SJSA1 (cell line): ENCODE measurements at places on chromosomes 6 and 20.

DNA sequence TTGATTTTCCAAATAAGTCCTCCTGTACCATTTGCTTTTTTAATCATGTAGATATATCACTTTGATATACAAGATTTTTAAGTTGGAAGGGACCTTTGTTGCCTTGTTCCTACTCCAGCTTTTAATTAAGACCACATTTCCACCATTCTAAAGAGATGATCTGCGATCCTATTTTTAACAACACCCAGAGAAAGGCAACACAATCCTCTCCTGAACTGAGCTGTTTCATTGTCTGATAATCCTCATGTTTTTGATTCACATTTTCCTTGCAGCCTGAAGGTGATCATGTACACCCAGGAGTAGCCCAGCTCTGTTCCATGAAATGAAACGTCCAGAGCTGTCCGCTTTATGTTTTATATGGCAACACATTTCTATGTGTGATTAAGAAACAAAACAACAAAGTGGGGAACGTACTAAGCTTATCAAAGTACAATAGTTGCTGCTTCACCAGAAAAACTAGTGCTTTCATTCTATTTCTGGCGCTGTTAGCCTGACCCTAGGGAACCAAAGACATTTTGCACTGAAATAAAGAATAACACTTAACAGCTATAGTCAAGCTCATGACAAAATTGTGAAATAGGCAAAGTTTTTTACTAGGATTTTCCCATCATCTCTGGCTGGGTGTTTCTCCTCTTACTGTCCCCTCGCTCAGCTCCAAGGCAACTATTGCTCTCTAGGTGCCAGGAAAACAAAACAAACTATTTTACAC is 22.6 kb upstream of the TRAF3IP2 start:
- no peak for DNase-seq

DNA sequence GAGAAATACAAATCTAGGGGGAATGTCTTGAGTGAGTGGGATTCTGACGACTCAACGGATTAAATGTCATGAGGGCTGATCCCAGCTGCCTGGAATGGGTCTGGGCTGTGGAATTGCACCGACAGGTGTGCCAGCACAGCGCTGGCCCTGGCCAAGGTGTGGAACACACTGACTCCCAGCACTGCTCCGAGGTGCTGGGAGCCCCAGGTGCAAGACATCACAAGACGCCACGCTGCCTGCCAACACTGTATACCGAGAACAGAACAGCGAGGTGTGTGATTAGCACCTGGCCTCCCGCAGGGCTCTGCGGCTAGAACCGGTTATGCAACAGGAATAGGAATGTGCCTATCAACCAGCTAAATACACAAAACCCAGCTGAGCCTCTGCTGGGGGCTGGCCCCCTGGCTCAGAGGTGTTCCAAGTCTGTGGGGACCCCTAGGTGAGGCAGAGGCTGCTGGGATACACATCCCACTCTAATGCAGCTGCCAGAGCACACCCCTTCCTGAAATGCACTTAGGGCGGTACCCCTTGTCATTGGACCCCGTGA is 24.8 kb upstream of the APMAP start:
- DNase-seq: no peak

- no peak for DNase-seq
Measured at GRCh38 chr6:49744259-49744658, at the start of gene CRISP3. Gene CRISP3, minus strand, starts transcription at chr6:49744388. Its CDS starts 21 bp downstream, at chr6:49744367.

DNA sequence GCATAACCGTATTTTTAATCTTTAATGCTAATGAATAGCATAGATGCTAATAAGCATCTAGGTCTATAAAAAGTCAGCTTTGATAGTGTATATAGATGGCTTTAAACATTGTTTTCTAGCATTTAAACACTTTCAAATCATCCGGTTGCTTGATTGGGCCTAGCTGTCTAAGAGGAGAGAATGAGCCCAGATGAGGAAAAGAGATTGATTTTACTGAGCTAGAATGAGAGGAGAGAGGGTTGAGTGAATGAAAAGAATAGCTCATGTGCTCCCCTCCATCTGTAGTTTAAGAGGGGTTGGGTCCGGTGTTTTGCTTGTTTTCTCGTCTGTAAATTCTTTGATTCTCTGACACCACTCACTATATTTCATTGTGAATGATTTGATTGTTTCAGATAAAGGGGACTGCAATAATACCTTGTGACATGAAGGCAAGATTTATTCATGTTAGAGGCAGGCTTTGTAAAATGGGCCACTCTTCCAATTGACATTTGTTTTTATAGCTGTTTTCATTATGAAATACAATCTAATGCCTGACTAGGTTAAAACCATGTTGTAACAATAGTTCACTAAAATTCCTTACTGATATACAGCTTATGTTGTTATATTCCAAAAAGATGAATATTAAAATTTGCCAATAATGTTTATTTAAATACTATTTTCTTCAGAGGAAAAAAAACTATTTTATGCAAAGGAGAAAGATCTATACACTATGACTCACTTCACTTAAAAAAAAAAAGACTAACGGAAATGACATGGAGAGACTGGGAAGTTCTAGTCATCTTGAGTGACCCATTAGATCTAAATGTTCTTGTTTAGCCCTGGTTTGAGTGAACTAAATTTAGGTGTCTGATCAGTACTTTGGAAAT is 3.2 kb downstream of the PTPN1 start:
- DNase-seq: no peak

GRCh38 chr6:100472674-100473073 is 8.0 kb upstream of the SIM1 start:
- DNase-seq: peak; percentile 62

DNA sequence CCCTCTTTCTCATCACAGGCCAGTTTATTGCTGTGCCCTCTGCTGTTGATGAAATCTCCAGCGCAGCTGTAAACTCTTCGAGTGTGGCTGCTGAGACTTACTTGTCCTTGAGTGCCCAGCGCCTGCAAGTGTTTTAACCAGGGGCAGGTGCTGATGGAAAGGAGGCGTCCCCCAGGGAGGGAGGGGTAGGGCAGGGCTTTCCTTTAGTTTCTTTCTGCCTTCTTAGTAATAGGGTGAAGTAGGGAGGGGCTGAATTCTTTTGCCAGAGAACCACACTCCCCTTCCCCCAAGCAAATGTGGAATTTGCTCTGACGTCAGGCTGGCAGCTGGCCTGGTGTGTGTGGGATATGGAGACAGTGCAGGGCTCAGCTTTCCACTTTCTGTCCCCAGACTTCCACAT is 61.2 kb downstream of the IGF2R start:
- DNase-seq: peak; percentile 88

- DNase-seq: no peak
Measured at GRCh38 chr6:92196325-92196724, 1223.0 kb downstream of the EPHA7 start.

DNA sequence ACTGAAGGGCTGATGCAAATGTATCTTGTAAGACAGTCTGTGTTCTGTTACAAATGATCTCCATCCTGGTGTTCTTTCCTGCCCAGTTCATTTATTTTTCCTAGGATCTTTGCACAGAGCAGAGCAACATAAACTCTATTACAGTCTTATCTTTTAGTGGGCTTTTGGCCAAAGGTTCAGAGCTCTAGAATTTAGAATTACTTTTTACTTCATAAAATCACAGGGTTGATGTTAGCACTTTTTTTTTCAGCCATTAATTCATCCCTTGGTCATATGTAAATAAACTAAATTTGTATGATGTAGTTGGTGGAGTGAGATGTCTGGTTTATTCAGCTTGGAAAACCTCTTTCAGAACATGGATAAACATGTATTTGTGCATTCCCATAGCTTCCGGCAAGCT is 181.9 kb downstream of the ZFAND3 start:
- no peak for DNase-seq

GRCh38 chr6:35092362-35093117 is 48.6 kb downstream of the TCP11 start:
- DNase-seq: peak; percentile 88

DNA sequence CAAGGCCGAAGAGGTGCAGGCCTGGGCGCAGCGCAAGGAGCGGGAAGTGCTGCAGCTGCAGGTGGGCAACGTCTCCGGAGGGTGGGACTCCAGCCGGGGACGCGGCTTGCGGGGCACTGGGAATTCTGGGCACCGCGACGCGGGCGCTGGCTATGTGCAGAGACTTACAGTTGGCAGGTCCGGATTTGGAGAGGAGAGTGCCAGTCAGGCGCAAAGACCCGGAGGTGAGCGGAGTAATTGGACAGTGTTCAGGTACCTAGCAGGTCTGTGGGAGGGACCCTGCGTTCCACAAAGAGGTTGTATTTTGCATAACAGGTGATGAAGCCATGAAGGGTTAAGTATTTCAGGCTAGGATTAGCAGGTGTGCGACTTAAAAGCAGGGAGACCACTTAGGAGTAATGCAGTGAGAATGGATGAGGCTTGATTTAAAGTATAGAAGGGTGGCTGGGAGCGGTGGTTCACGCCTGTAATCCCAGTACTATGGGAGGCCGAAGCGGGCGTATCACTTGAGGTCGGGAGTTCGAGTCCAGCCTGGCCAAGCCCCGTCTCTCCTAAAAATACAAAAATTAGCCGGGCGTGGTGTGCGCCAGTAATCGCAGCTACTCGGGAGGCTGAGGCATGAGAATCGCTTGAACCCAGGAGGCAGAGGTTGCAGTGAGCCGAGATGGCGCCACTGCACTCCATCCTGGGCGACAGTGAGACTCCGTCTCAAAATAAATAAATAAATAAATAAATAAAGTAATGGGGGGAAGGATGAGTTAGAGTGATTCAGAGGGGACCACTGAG is 1.0 kb downstream of the MRPS26 start:
- no peak for DNase-seq

- DNase-seq: no peak
Measured at GRCh38 chr20:38569747-38570525, 11.1 kb upstream of the ADIG start.

DNA sequence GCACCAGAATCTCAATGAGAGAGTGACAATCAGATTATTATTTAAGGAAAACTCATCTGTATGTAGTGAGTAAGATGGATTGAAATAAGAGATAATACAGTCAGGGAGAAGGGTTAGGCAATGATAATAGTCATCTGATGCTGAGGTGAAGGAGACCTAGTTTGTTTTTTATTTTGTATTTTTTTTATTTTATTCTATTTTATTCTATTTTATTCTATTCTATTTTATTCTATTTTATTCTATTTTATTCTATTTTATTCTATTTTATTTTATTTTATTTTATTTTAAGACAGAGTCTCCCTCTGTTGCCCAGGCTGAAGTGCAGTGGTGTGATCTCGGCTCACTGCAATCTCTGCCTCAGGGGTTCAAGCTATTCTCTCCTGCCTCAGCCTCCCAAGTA is 72.7 kb upstream of the RCAN2 start:
- no peak for DNase-seq

GRCh38 chr6:116511424-116512110 is at the start of gene CALHM5:
Gene CALHM5, plus strand, starts transcription at chr6:116511639. Its CDS starts 58 bp downstream, at chr6:116511697.
- DNase-seq: peak; percentile 77

DNA sequence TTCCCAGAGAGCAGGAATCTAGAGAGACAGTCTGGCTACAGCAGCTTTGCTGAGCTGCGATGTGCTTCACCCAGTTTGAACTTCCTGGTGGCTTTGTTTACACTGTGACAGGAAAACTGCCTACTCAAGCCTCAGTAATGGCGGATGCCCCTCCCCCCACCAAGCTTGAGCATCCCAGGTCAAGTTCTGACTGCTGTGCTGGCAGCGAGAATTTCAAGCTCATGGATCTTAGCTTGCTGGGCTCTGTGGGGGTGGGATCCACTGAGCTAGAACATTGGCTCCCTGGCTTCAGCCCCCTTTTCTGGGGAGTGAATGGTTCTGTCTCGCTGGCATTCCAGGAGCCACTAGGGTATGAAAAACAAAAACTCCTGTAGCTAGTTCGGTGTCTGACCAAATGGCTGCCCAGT is 91.0 kb upstream of the ESR1 start:
- DNase-seq: no peak

DNA sequence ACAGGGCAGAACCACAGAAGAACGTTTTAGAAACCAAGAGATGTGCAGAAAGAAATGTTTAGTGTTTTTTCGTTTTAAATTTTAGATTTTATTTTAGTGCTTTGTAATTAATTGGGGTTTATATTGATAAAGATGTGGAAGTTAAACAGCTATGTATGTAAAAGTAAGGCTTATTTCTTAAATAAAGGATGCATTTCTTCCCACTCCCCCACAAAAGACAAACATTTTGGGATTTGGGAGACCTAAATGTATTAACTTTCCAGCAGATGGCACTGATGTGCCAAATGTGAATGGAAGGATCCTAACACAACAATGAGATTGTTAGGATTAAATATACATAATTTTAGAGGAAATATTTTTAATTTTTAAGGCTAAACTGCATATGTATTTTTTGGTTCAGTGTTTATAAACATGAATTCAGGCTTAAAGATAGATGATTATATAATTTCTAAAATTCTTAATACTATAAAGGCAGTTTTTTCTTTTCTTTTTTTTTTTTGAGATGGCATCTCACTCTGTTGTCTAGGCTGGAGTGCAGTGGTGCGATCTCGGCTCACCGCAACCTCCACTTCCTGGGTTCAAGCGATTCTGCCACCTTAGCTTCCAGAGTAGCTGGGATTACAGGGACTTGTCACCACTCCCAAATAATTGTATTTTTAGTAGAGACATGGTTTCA is 12.0 kb downstream of the PFDN4 start:
- peak; percentile 21 for DNase-seq

GRCh38 chr6:29567991-29568390 is 8.5 kb upstream of the UBD start:
- no peak for DNase-seq

DNA sequence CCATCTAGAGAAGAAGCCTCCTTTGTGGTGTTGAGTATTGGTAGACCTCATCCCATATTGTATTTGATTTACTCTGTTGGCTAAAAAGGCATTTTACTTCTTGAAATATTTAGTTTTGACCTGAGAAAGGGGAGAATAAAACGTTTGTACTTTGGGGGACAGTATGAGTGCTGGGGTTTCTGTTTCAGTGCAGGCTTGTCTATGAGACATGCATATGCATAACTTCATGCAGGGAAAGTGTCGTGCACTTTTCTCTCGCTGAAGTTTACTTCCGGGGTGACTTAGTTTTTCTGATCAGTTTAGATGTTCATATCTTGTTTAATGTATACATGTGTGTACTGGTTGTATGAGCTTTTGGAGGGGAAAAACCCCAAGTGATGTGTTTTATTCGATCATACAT is 59.5 kb downstream of the UTRN start:
- DNase-seq: no peak

DNA sequence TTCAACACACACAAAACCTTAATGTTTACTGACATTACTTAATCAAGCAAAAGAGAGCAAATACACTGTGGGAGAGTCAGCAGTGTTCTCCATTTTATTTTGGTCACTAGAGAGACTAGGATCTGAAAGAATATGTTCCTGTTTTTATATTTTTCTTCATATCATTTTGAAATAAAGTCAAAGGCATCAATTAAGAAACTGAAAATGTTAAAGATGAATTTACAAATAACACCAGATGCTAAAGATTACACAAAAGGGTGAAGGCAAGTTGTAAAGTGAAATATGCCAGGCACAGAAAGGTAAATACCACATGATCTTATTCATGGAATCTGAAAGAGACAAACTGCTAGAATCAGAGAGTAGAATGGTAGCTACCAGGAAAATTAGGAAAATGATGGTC is 60.3 kb upstream of the FABP7 start:
- no peak for DNase-seq

DNA sequence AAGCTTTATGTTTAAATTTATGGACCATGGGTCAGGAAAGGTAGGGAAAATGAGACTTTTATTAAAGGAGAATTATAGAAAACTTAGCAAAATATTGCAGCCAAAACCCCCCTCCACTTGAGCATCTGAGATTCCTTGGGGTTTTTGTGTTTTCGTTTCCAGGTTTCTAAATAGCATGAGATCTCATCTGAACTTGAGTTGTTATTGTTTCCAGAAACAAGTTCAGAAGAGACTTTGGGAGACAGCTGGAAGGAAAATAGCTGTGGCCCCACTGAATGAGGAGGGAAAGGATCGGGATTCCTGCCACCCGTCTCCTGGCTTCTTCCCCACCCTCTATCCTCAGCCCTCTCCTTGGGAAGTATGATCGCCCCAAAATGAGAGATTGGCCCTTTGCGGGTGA is 75.5 kb downstream of the TBC1D7 start:
- DNase-seq: no peak

GRCh38 chr6:22361576-22361975 is 64.7 kb upstream of the PRL start:
- DNase-seq: no peak
